ENCODE measurements at places on chromosomes 11 and 22.

DNA sequence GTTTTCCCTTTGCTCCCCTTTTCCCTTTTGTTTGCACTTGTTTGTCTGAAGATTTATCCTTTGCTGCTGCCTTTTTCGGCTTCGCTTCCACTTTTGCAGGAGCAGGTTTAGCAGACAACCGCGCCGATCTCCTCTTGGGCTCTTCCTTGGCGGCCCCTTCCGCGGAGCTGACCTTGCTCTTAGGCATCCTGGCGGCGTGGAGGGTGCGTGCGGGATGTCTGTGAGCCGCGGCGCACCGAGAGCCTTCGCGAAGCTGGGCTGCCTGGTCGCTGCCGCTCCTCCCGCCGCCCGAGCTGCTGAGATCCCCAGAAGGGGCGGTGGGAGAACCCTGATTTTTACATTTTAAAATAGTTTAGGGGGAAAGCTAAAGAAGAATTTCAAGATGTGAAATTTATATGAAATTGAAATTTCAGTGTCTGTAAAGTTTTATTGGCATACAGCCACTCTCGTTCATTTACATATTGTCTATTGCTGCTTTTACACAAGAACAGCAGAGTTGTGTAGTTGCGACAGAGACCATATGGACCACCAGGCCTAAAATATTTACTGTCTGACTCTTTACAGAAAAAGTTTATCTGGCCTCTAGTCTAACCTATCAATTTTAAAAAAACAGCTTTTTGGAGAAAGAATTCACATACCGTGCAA, 105.2 kb upstream of the RRM1 start:
- DNase-seq: peak; percentile 16

- no peak for DNase-seq
Measured at GRCh38 chr11:69419662-69420395, 61.6 kb upstream of the LINC01488 start.

DNA sequence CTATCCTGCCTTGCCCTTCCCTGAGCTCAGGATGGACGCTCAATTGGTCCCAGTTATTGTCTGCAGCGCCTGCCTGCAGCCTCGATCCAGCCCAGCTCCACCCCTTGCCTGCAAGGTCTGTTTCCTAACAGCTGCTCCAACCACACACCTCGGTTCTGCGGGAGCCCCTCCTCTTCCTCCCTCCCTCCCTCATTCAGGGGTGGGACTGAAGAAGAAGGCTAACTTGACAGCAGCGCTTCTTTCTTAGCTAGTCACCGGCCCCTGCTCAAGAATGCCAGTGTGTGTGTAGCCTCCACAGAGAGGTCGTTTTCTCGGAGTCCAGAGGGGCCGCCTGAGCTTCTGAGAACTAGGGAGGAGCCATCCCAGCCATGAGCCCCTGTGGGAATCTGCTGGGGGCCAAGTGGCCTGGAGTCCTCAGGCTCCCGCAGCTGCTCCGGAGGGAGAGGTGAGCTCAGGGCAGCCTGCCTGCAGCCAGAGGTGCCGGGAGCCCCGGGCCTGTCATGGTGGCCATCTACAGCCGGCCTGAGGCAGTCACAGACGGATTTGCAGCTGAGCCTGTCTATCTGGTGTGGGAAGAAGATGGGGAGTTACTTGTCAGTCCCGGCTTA, 36.1 kb downstream of the LIMK2 start:
- peak; percentile 82 for DNase-seq

GRCh38 chr11:75504501-75504900, 21.2 kb downstream of the GDPD5 start:
- no peak for DNase-seq

DNA sequence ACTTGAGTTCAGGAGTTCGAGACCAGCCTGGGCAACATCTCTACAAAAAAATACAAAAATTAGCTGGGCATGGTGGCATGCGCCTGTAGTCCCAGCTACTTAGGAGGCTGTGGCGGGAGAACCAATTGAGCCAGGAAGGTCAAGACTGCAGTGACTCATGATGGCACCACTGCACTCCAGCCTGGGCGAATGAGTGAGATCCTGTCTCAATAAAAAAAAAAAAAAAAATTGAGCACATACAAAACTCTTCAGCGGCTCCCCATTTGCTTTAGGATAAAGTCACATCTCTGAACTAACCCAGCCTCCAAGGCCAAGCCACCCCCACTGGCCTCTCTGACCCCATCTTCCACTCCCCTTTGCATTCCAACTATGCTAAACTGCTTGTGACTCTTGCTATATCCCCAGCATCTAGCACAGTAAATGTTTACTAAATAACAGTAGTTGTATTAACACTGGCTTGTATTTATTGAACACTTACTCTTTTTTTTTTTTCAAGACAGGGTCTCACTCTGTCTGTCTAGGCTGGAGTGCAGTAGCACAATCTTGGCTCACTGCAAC, 28.9 kb downstream of the CREB3L1 start:
- no peak for DNase-seq

GRCh38 chr11:57484141-57484710, 23.9 kb downstream of the RTN4RL2 start:
- no peak for DNase-seq
